ENCODE measurements at places on chromosomes 1 and 21.

GRCh38 chr1:111441573-111442192, 7.4 kb downstream of the WDR77 start:
- DNase-seq, result no peak

DNA sequence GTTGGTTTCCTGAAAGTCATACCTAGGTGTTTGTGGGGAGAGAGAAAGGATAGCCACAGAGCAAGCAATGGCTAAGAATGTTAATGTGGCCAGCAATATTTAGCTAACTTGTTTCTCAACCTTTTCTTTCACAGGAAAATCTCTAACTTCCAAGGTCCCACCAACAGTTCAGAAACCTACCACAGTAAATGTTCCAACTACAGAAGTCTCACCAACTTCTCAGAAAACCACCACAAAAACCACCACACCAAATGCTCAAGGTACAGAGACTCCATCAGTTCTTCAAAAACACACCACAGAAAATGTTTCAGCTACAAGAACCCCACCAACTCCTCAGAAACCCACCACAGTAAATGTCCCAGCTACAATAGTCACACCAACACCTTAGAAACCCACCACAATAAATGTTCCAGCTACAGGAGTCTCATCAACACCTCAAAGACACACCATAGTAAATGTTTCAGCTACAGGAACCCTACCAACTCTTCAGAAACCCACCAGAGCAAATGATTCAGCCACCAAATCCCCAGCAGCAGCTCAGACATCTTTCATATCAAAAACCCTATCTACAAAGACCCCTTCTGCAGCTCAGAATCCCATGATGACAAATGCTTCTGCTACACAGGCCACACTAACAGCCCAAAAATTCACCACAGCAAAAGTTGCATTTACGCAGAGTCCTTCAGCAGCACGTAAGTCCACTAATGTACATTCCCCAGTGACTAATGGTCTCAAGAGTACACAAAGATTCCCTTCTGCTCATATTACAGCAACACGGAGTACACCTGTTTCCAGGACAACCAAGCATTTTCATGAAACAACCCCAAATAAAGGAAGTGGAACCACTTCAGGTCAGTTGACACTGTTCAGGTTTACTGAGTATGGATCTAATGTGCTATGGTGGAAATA, 15.3 kb downstream of the CD55 start:
- DNase-seq, result no peak

- no peak for DNase-seq
These were observed 683 bp downstream of the LRRC8B start for GRCh38 chr1:89525169-89525855.

- no peak for DNase-seq
These were observed 30.4 kb upstream of the FOXO6 start for GRCh38 chr1:41330588-41331545.

DNA sequence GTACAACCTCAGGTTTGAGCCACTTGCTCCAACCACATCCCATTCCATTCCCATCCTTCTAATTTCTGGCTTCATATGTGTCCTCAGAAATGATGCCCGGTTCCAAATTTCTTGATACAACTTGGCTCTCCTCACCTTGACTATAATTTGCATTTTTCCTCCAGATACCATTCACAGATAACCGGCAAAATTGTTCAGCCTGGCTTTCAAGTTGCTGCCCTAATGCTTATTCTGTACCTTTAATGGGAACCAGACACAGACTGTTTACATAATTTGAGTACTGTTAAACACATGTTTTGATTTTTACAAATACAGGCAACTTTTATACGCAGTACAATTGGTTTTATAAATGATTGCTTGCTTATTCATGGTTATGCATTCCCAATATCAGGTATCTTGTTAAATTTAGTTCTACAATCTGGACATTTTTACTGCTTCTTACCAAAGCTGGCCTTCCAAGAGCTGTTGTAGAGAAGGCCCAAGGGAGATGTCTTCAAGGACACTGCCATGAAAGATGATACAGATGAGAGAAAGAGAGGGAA, 649.5 kb upstream of the CAMK1G start:
- DNase-seq, result no peak

DNA sequence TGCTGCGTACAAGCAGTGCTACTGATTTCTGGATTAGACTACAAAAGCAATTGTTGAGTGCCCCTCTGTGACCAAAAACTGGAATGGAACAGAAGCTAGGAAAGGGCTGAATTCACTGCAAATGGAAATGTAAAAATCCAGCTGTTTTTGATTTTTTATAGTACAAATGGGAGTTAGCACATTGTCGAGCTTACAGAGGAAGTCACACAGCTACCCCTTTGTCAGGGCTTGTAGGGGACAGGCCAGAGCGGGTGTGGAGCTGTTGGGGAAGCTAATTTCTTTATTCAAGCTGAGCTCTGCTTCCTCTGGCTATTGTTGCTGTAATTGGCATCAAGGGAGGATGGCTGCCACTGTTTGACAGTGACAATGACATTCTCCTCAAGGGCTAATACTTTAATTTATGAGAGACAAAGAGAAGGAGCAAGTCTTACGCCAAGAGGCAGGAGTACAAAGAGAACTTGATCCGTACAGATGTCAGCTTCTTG, 96.1 kb downstream of the SLC35F3 start:
- no peak for DNase-seq

DNA sequence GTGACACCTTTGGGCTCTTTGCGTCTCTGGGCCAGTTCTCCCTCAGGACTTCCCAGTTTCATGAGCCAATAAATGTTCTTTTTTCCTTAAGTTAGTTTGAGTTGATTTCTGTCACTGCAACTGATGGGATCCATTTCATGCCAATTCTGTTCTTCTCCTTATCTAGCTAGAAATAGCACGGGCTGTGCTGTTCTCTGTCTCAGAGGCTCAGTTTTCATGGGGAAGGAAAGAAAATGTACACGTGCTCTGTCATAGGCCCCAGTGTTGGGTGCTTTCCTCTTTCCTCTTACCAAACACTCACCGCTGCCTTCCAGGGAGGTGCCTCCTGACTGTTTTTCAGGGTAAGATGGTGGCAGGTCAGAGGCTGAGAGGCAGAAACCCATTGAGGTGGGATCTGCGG, 43.2 kb upstream of the ACTL8 start:
- no peak for DNase-seq

DNA sequence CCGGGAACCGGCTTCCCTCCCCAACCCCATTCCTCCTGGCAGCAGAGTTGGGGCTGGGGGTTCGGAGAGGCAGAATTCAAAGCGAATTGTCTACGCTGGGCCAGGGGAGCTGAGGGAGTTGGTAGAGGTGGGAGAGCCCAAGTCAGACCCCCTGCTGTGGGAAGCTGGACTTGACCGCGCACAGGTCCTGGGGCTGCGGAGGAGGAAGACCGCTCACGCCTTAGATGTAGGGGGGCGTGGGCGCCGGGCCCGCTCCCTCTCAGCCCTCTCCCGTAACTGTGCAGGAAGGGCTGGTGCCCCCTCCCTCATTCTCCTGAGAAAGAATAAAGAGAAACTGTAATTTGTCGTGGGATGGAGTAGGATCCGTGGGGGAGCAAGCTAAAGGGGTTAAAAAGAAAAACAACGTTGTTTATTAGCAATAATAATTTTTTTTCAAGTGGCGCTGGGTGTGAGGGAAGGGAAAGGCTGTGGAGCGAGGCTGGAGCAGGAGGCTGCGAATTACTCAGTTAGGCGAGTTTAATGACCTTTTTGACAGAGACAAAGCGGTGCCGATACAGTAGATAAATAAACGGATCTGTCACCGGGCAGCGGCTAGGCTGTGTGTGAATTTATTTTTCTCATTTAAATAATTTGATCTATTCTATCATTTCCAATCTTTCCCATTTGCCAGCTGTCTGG, 838 bp upstream of the GRIK3 start:
- no peak for DNase-seq

GRCh38 chr1:3899754-3900149, 320 bp downstream of the C1orf174 start:
- no peak for DNase-seq
